ENCODE measurements at places on chromosomes 11 and 22.

GRCh38 chr11:103789952-103790351 is 246.5 kb upstream of the DDI1 start:
- no peak for DNase-seq

DNA sequence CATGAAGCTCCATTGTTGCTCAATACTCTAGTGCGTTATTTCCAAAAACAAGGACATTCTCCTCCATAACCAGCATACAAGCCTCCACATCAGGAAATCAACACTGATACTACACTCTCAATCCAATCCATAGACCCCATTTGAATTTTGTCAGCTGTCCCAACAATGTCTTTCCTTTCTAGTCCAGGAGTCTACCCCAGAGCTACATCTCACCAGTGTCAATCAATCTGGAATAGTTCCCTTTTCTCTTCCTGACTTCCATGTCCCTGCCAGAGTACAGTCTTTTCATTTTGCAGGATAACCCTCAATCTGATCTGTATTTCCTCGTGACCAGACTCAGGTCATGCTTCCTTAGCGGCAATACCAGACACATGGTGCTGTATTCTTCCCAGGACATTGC is 43.0 kb downstream of the TCF20 start:
- no peak for DNase-seq

GRCh38 chr11:39434466-39434865 is 2025.0 kb downstream of the LRRC4C start:
- DNase-seq: no peak

DNA sequence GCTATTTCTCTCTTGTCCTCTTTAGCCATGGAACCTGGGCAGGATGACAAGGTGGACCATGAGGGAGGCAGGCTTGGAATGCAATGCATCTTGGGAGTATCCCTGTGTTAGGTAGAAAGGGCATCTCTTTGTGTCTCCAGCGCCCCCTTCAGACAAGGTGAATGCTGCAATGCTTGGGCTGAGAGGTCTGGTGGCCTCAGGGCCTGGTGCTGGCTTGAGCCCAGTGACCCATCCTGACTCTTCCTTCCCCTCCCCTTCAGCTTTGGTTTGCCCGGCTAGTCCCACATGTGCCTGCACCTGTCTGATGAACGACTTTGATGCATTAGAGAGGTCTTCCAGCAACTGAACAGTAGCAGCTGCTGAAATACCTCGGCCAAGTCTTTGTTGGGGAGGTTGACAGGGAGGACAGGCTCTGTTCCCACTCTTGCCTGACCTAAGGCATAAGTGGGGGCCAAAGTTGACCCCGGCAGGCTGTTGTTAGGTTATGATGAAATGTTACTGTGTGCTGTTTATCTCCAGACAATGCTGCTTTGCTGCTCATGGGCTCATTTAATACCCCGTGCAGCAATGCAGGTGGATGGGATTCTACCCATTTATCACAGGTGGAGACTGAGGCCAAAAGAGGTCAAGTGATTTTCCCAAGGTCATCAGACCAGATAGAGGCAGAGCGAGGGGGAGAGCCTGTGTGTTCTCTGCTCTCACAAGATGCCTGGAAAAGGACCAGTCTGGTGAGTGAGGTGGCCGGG is 22.5 kb downstream of the MYO18B start:
- no peak for DNase-seq

DNA sequence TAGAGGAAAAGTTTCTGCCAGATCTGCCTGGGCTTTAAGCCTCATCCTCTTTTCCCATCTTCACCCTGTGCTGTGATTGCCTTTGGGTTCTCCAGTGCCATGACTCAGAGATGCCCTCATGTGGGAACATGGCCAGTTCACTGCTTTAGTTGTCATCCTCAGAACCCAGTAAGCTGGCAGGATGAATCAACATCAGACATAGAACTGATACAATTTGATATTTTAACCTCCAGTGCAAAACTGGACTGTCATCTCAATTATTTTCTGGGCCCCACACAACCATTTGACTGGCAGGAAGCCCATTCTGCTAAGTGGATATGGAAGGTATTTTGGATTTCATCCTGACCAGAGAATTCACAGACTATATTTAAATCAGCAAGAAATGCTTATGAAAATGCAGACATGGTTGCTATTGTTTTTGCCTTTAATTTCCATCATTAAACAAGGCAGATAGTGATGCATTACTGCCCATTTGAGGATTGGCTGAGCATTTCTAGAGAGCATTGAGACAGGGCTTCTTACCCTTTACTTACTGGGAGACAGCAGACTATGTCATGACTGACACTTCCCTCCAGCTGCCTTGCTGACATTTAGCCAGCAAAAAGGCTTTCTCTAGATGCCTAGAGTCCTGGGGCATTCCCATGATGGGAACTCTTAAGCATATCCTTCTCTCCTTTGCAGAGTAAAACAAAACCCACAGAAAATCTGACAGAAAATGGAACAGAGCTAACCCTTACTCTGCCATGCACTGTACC is 327.1 kb upstream of the MTNR1B start:
- no peak for DNase-seq

DNA sequence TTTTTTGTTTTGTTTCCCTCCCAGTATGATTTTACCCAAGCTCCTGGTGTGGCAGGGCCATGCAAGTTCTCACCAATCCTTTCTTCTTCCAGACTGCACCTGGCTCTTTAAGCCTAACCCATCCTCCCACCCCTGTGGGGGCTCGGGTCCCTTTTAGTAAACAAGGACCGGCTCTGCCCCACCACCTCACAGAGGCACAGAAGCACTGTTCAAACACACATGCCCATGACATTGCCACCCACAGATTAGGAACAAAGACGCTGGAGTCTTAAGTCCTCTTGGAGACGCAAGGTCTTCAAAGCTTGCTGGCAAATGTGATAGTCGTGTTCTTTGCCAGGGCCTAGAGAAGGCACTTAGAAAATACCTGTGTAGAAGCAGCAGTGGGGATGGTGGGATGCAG is 18.9 kb downstream of the UQCR10 start:
- no peak for DNase-seq

DNA sequence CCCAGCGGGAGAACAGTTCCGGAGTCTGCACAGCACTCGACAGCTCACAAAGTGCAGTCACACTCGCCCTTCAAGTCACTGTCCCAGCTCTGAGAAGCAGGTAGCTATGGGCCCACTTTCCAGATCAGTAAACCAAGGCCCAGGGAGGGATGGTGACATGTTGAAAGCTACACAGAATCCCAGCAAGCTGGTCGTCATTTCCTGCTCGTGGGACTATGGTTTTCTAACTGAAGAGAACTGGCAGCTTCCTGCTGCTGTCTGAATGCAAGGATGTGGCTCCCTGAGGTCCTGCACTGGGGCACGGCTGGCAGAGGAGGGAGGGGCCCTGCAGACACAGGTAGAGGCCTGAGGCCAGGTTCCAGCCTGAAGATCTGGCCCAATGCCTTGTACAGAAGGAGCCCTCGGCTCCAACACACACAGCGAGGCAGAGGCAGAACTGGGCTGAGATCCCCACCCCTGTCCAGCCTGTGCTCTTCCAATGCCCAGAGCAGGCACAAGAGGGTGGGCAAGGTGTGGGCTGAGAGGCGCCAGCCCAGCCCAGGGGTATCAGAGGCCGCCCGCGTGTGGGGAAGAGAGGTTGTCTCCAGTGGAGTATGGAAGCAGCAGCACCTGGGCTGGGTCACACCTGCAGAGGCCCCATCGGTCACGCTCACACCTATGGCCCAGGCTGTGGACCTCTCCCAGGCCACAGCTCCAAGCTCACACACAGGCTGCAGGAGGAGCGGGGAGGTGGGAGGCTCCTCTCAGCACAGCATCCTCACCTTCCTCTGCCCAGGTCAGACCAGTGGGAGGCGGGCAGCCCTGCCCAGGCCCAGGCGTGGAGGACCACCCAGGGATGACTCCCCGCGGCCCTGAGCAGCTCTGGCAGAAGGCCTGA is 119.2 kb downstream of the PHF21B start:
- no peak for DNase-seq

- DNase-seq: no peak
Measured at GRCh38 chr11:1863352-1864216, 10.7 kb downstream of the LSP1 start.

GRCh38 chr11:73637012-73637411 is 9.4 kb upstream of the PLEKHB1 start:
- DNase-seq: no peak

DNA sequence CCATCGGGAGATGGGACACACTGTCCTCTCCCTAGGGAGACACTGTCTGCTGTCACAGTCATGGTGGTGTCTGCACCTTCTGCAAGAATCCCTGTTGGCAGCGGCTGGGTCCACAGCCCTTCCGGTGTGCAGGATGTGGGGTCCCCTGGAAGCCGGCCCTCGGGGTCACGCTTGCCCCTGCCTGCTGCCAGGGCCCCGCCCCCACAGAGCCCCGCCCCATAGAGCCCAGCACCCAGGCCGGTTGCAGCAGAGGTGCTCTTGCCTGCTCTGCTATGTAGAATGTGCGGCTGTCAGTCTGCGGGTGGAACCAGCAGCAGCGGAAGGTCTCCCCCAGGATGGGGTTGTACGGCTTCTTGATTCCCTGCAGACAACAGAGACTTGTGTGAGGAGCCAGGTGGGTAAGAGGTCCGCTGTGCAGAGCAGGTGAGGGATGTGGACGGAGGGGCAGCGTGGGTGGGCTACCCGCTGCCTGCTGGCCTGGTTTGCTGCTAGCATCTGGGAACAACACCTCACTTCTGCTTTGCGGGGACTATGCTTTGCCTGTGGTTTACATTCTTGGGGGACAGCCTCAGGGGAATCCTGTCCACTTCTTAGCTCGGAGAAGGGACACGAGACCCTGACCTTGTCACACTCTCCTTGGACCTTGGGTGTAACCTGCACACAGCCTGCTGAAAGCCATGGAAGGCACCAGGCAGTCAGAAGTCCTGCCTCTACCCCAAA is 44.9 kb upstream of the CARS1 start:
- DNase-seq: no peak

- no peak for DNase-seq
Measured at GRCh38 chr11:93051186-93051585, 81.7 kb downstream of the MTNR1B start.

GRCh38 chr11:125519860-125520834 is 24.1 kb upstream of the FEZ1 start:
- no peak for DNase-seq

- DNase-seq: no peak
Measured at GRCh38 chr11:112826788-112827187, 134.4 kb upstream of the NCAM1 start.

All from GM10248 (cell line).